ENCODE measurements at places on chromosomes 11 and 22. TPM values are rescaled to one million over a fixed set of nuclear protein-coding genes. Genes with fewer than 3 reads are reported as not detected.

SCARF2 gene
- total RNA-seq, result 3.9 TPM

MCAM gene
- 28.2 TPM for total RNA-seq

PRDM11 gene
- total RNA-seq, result 1.8 TPM

PPME1 gene
- total RNA-seq, result 55.8 TPM

ZNF74 gene
- total RNA-seq, result 19.4 TPM

DNA sequence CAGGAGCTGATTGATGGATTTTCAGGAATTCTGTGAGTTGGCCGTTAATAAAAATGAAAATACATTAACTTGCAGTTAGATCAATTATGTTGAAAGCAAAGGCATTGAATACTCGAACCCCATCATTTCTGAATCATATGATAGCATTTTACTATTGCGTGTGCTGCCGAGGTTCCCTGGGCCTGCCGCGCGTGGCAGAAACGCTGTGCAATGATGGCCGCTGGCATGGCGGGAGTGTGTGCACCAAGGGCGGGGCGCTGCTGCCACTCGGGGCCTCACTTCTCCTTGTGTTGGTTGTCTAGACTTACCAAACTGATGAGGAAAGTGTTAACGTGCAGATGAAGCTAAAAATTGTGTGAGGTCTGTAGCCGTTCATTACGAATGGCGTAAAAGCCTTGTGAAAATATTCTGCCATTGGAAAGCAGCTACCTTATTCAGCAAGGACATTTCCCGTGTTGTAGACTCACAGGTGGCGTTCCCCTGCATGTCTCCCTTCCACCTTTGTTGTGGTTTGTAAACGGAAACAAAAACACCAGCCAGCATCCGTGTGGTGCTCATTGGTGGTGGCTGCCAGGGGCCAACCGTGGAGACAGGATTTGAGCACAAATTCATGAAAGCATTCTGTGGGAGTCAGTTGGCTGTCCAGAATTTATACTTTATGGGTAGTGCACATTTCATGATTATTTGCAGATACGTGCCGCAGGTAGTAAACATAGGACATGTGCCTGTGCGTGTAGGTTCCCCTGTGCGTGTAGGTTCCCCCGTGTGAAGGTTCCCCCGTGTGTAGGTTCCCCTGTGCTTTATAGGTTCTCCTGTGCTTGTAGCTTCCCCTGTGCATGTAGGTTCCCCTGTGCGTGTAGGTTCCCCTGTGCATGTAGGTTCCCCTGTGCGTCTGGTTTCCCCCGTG lies 5.9 kb upstream of the GRAMD4 start:
- no peak for DNase-seq

DNA sequence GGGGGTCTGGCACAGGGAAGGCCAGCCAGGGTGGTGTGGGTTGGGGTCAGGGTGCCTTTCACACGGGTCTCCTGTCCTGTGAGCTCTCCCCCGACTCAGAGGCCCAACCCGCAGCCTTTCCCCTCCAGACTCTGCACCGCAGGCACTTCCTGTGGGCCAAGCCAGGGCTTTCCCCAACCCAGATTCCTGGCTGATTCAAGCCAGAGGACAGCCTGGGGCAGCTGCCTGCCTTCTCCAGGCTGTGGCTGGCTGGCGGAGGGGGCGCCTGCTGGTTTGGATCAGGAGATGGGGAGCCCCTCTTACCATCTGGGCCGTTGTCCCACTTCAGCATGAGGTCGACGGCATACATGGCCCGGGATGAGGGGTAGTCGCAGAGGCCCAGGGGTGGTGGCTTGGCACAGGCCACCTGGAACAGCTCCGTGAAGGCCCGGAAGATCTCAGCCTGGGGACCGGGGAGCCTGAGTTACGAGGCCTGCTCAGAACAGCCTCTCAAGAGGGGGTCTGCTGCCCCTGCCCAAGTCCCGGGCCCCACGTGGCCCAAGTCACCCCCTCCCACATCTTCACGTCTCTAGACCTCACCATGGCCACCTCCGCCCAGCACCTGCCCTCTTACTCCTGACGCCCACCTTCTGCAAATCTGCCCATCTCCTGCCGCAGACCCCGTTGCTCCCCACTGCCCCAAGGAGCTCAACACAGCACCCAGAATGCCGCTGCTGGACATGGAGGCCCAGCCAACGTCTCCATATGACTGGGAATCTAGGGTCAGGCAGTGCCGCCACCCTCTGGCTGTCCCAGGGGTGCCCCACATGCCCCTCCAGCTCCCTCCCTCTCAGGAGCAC lies 17.3 kb downstream of the TSPO start:
- DNase-seq, result no peak

GRCh38 chr22:45832959-45833580 lies 143.9 kb downstream of the WNT7B start:
- DNase-seq, result no peak

- DNase-seq, result no peak
These were observed 538.1 kb downstream of the SOX6 start for GRCh38 chr11:15818132-15818842.

GRCh38 chr22:30452861-30453260 lies 19.0 kb downstream of the SEC14L3 start:
- no peak for DNase-seq

GRCh38 chr11:117875382-117876058 lies 938 bp downstream of the FXYD6 start:
- DNase-seq, result peak; percentile 64

- no peak for DNase-seq
These were observed 3.8 kb downstream of the ACY3 start for GRCh38 chr11:67646535-67647336.

GRCh38 chr11:16191212-16191867 lies 165.0 kb downstream of the SOX6 start:
- DNase-seq, result no peak

GRCh38 chr22:50477923-50478322 lies 3.1 kb upstream of the SBF1 start:
- no peak for DNase-seq

DNA sequence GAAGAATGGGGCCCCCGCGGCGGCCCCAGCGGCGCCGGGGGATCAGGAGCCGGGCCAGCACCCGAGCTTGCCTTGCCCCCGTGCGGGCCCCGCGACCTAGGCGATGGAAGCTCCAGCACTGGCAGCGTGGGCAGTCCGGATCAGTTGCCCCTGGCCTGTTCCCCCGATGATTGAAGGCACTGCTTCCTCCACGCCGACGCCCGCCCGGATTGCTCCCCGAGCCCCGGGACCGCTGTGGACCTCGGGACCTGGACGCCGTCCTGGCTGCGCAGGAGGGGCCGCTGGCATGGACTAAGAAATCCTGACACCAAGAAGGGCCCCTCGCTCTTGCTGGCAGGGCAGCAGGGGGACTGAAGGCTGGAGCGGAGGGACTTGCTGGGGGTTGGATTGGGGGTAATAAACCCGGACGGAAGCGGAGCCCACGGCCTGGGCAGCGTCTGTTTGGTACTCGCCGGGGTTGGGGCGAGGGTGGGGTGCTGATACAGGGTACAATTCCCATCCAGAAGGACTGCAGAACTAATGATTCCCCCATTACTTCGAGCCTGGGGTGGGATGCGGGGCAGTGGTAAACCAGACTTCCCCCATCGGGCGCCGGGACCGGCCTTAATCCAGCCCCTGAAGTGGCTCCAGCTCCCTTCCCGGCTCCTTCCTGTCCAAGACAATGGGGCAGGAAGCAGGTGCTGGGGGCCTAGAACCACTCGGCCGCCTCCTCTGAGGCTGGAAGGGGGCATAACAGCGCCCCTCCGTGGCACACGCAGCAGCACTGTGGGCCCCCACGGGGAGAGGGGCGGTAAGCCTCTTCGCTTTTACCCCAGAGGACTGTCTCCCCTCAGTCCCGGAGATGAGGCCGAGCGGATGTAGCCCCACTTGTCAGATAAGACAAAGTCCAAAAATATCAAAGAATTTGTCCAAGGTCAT lies 1.0 kb downstream of the CCDC85B start:
- peak; percentile 79 for DNase-seq

- no peak for DNase-seq
These were observed 113.9 kb downstream of the ARL14EP start for GRCh38 chr11:30436801-30437200.

DNA sequence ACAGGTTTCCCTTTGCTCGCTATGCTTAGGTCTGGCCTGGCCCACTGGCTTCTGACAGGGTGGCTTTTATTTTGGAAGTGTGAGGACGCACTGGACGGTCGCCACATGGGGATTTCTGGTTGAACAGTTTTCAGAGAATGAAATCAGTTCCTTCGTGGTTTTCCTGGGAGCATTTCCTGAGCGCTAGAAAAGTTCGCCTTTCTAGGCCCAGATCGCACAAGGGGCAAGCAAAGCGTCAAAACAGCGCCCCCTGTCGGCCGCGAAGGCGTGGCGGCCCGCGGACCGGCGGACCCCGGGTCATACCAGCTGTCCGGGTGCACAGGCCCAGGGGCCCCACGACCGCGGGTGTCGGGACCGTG lies 12.7 kb upstream of the CYP2R1 start:
- peak; percentile 77 for DNase-seq

DNA sequence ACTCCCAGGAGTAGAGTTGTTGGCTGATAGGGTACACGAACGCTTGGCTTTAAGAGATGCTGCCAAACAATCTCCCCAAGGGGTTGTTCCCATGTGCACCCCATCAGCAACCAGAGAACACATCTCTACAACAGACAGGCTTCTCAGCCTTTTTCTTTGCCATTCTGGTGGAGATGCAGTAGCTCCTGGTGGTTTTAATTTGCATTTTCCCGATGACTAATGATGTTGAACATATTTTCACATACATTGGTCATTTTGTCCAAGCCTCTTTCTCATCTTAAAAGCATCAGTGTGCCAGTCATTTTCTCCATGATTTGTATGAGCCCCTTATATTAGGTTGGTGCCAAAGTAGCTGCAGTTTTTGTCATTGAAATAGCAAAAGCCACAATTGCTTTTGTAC lies 21.8 kb downstream of the DHCR7 start:
- DNase-seq, result no peak

DNA sequence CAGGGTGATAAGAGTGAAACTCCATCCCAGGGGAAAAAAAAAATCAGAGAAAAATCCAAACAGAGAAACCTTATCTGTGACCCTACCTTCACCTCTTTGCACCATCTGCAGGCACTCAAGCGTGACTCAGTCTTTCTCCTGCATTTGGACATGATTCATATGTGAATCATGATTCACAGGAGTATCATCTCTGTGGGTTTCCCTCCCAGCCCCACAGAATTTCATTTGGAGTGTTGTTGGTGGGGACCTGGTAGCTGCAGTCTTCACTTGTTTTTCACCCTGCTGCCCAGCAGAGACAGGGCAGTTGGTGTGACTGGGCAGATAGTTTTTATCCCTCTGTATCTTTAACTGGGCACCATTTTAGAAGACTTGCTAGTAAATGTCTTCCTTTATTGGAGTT lies 75.7 kb downstream of the DEPDC5 start:
- DNase-seq, result no peak

GRCh38 chr11:87421422-87421821 lies 383.7 kb downstream of the TMEM135 start:
- peak; percentile 79 for DNase-seq

GRCh38 chr22:41229730-41230400 lies 10.9 kb downstream of the CHADL start:
- DNase-seq, result no peak

Data from neural progenitor cell (in vitro differentiated cells).